Activated CD8-positive, alpha-beta memory T cell treated with anti-CD3 and anti-CD28 coated beads for 1 hour (primary cell): ENCODE measurements at places on chromosomes 5 and 9.

DNA sequence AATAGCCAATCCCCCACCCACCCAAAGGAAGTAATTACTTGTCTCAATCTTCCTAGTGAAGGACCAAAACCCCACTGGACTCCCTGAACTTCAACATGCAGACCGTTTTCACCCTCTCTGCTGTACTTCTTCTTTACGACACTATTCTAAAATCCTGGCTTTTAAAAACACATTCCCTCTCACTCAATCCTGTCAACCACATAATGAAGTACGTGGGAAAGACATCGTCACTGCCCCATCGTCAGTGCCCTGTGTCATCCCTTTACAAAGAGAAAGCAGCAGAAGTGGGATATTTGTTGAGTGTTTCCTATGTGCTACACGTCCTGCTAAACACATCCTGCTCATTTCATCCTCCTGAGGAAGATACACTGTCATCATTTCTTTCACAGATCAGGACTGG is 54.2 kb downstream of the MAPKAP1 start:
- DNase-seq, result no peak

DNA sequence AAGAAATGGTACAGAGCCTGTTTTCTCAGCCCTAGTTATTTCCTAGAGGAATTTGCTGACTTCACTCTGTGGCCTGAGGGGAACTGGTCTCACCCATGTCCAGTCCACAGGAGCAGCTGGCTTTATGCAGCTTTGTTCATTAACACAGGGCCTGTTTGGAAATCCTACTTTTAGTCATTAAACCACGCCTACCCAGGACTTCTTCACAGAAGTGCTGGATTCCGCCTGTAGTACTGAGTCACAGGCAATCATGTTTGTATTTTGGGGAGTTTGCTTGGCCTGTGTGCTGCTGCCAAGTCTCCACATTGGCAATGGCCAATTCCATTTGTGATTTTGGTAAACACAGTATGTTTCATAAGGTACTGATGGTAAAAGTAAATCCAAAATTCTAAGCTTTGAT is 52.8 kb downstream of the CTNND2 start:
- DNase-seq, result no peak

DNA sequence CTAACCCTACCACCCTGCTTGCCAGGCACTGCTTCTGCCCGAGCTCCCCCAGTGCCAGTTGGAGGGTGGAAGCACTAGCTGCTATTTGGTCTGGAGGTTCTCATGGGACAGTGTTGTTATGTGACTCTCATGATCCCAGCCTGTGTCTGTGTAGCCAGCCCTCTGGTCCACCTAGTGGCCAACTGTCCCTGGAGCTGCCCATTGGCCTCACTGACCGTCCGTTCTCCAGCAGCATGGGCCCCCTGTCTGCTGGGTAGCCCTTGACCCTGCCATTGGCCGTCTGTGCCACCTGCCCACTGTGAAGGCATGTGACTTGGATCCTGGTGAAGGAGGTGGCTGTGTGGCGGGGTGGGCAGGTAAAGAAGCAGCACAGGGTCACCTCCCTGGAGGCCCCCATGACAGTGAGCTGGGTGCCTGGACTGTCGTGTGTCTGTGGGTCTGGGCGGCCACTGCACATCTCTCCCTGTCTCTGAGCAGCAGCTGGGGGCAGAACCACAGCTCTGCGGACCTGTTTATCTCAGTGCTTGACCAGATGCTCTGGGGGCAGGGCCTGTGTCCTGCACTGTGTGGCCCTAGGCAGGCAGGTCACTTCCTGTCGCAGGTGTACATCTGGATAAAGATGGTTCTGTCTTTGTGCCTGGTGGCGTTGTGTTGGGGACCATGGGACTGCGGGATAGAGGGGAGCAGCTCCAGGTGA is 11.4 kb downstream of the PHF2 start:
- no peak for DNase-seq

DNA sequence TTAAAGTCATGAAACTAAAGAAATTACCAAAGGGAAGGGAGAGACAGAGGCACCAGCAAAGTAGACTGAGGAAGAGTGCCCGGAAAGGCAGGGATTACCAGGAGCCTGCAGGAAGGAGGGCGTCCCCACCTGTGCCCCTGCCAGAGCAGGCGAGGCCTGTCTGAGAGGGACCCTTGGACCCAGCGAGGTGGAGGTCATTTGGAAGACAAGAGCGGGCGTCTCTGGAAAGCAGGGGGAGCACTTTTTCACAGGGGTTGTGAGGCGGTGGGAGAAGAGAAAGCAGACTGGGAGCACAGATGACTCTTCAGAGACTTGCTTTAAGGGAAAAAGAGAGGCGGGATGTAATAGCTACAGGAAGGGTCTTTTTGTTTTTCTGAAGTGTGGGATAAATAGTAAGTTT is 27.5 kb upstream of the SLC2A8 start:
- no peak for DNase-seq

- no peak for DNase-seq
Observed at GRCh38 chr9:95189251-95190098, 128.0 kb downstream of the FANCC start.

- no peak for DNase-seq
Observed at GRCh38 chr5:71790433-71790832, 71.4 kb downstream of the CARTPT start.

DNA sequence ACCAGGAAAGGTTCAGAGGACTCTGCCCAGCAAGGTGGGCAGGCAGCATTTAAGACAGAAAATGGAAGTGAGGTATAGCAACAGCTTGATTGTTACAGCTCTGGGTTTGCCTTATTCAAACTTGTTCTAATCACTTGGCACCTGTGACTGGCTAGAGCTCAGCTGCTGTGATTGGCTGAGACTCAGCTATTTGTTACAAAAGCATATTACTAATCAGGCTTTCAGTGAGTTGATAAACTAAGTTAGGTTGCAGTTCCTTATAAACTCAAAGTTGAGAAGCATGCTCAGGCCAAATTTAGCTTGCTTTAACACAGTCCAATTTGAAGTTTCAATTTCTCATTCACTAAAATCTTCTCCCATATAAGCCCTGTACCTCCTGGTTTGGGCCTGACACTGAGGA is 56.3 kb downstream of the GDA start:
- no peak for DNase-seq

DNA sequence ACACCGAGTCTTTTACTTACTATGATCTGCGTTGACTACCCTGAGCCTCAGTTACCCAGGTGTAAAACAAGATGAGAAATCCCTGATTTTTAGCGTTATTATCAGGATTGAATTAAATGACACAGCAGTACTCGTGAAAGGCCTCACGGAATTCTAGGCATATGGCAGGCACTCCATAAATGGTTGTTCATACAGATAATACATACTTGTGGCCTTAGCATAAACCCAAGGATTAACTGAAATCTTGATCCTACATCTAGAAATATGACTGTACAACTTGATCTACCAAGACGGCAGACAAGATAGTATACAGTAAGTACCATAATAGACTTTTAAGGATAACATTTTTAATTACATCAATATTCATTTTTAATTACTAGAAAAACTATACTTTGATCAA is 409.8 kb downstream of the BNC2 start:
- DNase-seq, result no peak

DNA sequence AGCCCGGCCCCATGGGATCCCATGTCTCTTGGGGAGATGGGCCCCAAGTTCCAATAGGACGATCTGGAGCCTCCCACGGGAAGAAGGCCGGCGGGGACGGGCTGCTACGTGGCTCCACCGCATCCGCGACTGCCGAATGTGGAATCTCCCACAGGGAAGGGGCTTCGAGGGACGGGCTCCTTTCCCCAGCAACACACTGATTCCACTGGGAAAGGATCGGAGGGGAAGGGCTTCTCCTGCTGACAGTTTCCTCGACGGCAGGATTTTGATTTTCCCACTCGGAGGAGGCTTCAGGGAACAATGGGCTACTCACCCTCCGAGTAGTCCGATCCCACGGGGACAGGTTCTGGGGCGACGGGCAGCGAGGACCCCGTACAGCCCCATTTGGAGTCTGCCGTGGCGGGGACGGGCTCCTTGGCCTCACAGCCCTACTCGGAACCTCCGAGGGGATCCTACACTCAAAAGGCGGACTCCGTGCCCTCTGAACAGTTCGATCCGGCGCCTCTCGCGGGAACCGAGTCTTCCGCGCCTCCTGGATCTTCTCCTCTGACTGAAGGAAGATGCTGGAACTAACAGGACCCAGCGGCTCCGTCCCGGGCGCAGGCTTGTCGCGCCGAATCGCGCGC is 1.3 kb downstream of the PROB1 start:
- DNase-seq, result no peak

- no peak for DNase-seq
Observed at GRCh38 chr9:26308328-26308727, 584.3 kb downstream of the CAAP1 start.

DNA sequence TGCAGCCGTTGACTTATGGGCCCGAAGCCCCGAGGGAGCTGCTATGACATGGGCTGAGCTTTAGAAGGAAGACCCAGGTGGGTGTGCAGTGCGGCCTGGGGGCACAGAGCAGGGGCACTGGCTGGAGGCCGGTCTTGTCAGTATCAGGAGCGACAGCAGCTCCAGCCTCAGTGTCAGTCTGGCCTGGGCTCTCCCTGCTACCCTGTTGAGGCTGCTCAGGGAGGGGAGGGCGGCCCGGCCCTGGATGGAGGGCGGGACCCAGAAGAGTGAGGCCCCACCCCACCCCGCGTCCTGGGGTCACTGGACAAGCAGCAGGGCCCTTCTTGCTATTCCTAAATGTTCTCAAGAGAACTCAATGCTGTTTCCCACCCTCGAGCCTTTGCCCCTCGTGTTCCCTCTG is 18.0 kb downstream of the GFI1B start:
- DNase-seq, result no peak
